ENCODE measurements at places on chromosomes 4 and X.

DNA sequence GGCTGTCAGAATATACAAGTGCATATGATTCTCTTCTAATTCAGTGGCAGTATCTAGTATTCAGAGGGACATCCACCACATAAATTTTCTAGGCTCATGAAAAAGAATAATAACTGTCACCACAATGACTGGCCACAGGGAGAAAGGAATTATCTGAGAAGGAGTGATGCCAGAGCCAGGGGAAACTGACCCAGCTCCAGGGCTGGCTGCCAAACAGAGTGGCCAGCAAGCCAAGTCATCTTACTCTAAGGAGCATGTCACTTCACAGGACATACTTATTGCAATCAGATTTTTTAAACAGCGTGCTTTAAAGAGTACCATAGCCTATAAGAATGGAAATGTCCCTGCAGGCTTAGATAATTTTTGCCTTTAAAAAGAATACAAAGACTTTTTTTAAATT, 5.8 kb upstream of the SEPTIN11 start:
- no peak for DNase-seq

DNA sequence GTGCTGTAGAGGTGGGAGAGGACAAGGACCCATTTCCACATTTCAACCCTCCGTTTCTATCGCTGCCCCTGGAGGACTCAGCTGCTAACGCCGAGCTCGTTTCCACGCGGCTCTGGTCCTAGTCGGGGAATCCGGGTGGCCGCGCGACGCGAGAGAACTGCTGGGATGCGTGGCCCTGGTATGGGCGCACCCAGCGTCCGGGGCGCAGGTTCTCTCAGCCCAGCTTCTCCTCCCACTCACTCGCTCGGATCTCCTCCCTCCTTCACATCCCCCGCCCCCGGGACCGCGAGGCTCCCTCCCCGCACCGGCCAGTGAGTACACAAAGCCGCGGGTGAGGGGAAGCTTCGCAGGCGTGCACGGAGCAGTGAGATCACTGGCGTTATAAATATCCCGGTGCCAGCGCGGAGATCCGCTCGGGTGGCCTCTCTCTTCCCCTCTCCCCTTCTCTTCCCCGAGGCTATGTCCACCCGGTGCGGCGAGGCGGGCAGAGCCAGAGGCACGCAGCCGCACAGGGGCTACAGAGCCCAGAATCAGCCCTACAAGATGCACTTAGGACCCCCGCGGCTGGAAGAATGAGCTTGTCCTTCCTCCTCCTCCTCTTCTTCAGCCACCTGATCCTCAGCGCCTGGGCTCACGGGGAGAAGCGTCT, at the start of gene FGF5:
FGF5 (plus strand) TSS at position 412 of the 649 bp plus-strand sequence; CDS start at position 573, 161 bp downstream.
- peak; percentile 83 for DNase-seq

DNA sequence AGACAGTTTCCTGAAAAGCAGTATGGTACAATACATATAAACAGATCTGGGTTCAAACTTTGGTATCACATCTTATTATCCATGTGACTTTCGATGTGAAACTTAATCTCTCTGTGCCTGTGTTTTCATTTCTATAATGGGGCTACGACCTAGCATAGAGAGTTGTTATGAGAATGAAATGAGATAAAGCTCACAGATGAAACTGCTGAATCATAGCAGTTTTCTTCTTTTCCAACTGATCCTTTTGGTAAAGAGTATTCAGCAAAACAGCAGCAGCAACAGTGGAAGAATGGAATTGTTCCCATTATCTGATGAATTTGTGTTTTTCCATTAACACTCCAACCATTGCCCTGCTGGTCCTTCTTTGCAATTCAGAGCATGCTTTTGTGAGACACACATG, 16.3 kb downstream of the AMBN start:
- no peak for DNase-seq

- DNase-seq, result no peak
These were observed 24.5 kb upstream of the PJA1 start for GRCh38 chrX:69189576-69190371.

- no peak for DNase-seq
These were observed 400 bp upstream of the PAQR3 start for GRCh38 chr4:78939667-78940008.

GRCh38 chrX:57241967-57242366, 44.5 kb upstream of the FAAH2 start:
- DNase-seq, result no peak
